ENCODE measurements at places on chromosomes 2 and 18. TPM values are rescaled to one million over a fixed set of nuclear protein-coding genes. Genes with fewer than 3 reads are reported as not detected.

GRCh38 chr2:109508556-109508955 is 105.2 kb downstream of the SEPTIN10 start:
- no peak overlapping the region for H3K4me3 ChIP-seq
- no peak overlapping the region for H3K27ac ChIP-seq
- H3K27me3 ChIP-seq: no peaks in the 10 kb centered on the region
- H3K4me1 ChIP-seq: peaks cover 4% of the 10 kb centered on the region
- no peak for DNase-seq
- H3K36me3 ChIP-seq: no peaks in the 10 kb centered on the region

GRCh38 chr18:66931010-66931409 is 327.1 kb upstream of the CDH19 start:
- no peaks in the 10 kb centered on the region for H3K36me3 ChIP-seq
- H3K4me3 ChIP-seq: no peak overlapping the region
- DNase-seq: no peak
- no peaks in the 10 kb centered on the region for H3K27me3 ChIP-seq
- no peaks in the 10 kb centered on the region for H3K4me1 ChIP-seq
- no peak overlapping the region for H3K27ac ChIP-seq

- no peaks in the 10 kb centered on the region for H3K36me3 ChIP-seq
- peak overlapping the region; percentile 35 for H3K4me3 ChIP-seq
- H3K27ac ChIP-seq: no peak overlapping the region
- no peaks in the 10 kb centered on the region for H3K27me3 ChIP-seq
Observed at GRCh38 chr18:79393635-79394533, 1.8 kb upstream of the NFATC1 start.

DNA sequence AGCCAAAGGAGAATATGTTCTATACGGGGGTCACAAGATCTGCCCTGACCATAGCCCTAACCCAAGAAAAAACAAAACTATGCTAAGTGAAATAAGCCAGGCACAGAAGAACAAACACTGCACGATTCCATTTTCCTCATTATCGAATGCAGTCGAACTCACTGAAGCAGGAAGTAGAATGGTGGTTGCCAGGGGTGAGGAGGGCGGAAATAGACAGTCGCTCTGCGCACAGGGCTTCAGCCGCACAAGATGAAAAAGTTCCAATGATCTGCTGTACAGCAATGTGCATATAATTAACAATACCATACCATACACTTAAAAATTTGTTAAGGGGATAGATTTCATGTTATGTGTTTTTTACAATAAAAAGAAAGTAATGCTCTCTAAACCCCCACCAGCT is 257.7 kb downstream of the TXNL1 start:
- H3K27me3 ChIP-seq: no peaks in the 10 kb centered on the region
- no peak overlapping the region for H3K27ac ChIP-seq
- H3K4me1 ChIP-seq: no peaks in the 10 kb centered on the region
- H3K4me3 ChIP-seq: no peak overlapping the region

DNA sequence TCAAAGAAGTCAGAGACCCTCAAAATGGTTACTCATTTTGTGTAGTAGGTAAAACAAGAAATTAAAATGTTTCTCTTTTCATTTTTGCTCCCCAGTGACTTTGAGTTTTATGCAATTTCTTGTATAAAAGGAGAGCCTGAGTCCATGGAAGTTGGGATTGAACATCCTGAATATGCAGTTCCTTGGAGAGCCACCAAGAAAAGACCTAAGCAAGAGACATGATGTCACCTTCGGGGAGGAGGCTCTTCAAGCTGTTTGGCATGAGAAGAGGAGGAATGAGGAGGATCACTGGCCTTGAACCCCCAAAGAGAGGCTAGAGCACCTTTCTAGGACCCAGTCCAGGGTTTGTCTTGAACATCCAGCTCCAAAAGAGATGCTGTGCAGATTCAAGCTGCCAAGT is 83.5 kb upstream of the STPG4 start:
- no peaks in the 10 kb centered on the region for H3K4me1 ChIP-seq
- no peak overlapping the region for H3K4me3 ChIP-seq
- no peak for DNase-seq
- no peaks in the 10 kb centered on the region for H3K36me3 ChIP-seq
- H3K27ac ChIP-seq: no peak overlapping the region

- H3K27ac ChIP-seq: no peak overlapping the region
- H3K4me1 ChIP-seq: no peaks in the 10 kb centered on the region
- no peak for DNase-seq
- H3K4me3 ChIP-seq: no peak overlapping the region
- no peaks in the 10 kb centered on the region for H3K36me3 ChIP-seq
Observed at GRCh38 chr18:7904529-7904928, 337.4 kb downstream of the PTPRM start.

GRCh38 chr2:69169655-69170389 is 156.8 kb downstream of the ANTXR1 start:
- H3K27me3 ChIP-seq: no peaks in the 10 kb centered on the region
- no peak for DNase-seq
- H3K4me3 ChIP-seq: no peak overlapping the region
- H3K36me3 ChIP-seq: no peaks in the 10 kb centered on the region
- no peak overlapping the region for H3K27ac ChIP-seq
- no peaks in the 10 kb centered on the region for H3K4me1 ChIP-seq

GRCh38 chr2:147512206-147512605 is 332.6 kb upstream of the ACVR2A start:
- no peak overlapping the region for H3K27ac ChIP-seq
- no peaks in the 10 kb centered on the region for H3K36me3 ChIP-seq
- H3K4me1 ChIP-seq: peaks cover 5% of the 10 kb centered on the region

- DNase-seq: no peak
- H3K36me3 ChIP-seq: no peaks in the 10 kb centered on the region
- H3K4me3 ChIP-seq: no peak overlapping the region
- H3K4me1 ChIP-seq: no peaks in the 10 kb centered on the region
Observed at GRCh38 chr2:162591403-162592083, 247.0 kb downstream of the KCNH7 start.

DNA sequence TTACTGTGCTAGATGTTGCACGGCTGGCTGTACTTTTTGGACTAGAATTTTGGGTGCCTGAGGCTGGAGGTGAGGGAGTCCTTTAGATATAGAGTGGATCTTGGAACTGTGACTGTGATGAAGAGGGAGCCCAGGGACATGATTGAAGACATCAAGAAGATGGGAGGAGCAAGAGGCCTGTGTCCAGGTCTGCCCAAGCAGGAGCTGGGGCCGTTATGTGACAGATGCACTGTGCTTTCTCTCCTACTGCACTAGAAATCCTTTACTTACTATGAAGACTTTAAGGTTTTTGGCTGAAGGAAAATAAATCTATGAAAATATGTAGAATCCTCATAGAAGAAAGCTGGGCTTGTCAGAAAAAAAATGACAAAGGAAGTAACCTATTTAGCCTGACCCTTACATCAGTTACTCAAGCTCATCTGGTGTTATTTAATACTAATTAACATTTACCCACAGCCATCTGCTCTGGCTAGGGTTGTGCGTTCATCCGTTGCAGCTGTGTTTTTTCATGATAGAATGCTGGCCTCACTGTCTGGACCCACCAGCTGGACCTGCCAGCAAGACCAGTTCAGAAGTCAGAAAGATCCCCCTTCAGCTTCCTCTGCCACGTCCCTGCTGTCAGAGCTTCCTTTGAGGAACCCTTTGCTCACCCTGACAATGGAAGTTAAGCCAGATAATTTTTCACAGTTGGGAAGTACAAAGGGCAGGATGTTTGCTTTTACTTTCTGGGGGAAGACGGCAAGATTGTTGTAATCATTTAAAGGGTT is 16.7 kb downstream of the TSN start:
- no peaks in the 10 kb centered on the region for H3K27me3 ChIP-seq
- peaks cover 21% of the 10 kb centered on the region for H3K36me3 ChIP-seq
- H3K4me1 ChIP-seq: no peaks in the 10 kb centered on the region

- no peaks in the 10 kb centered on the region for H3K27me3 ChIP-seq
- H3K4me3 ChIP-seq: no peak overlapping the region
- H3K36me3 ChIP-seq: no peaks in the 10 kb centered on the region
Observed at GRCh38 chr2:74286725-74287124, 56.5 kb downstream of the SLC4A5 start.

DNA sequence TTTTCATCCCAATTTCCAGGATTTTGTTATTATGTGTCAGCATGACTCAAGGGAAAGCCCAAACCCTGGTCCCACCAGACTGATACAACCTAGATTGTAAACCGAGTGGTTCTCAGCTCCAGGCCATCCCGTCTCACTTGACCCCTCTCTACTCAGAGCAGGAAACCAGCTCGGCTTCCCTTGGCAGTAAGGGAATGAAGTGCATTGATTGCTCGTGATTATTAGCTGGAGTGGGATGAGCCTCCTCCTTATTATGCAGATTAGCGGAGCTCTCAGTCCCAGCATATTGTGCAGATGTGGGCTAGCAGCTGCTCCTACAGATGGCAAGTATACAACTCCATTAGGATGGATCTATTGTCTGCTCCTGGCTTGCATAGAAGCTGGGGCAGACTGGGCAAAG is 167.6 kb downstream of the LNPK start:
- H3K4me1 ChIP-seq: no peaks in the 10 kb centered on the region
- H3K27me3 ChIP-seq: no peaks in the 10 kb centered on the region
- no peak overlapping the region for H3K27ac ChIP-seq
- DNase-seq: no peak
- H3K4me3 ChIP-seq: no peak overlapping the region
- no peaks in the 10 kb centered on the region for H3K36me3 ChIP-seq

- peak overlapping the region; percentile 66 for H3K27ac ChIP-seq
- no peaks in the 10 kb centered on the region for H3K36me3 ChIP-seq
- DNase-seq: no peak
- peaks cover 13% of the 10 kb centered on the region for H3K4me1 ChIP-seq
- no peaks in the 10 kb centered on the region for H3K27me3 ChIP-seq
- H3K4me3 ChIP-seq: peak overlapping the region; percentile 97
Observed at GRCh38 chr18:21112140-21112473, 494 bp upstream of the ROCK1 start.

APLF gene
- 6.1 TPM for total RNA-seq

SP140L gene
- 82.0 TPM for total RNA-seq

GKN2 gene
- total RNA-seq: not detected

OR6B2 gene
- not detected for total RNA-seq

CXXC1 gene
- total RNA-seq: 191 TPM

SAP130 gene
- total RNA-seq: 29.2 TPM

HS1BP3 gene
- 20.7 TPM for total RNA-seq

All from T-cell (primary cell).